ENCODE measurements at places on chromosomes 5 and 9. TPM values are rescaled to one million over a fixed set of nuclear protein-coding genes. Genes with fewer than 3 reads are reported as not detected.

Gene RORB
- total RNA-seq: 2.5 TPM

Gene HRH2
- 4.3 TPM for total RNA-seq

GRCh38 chr5:127705120-127705892, 2.1 kb downstream of the CCDC192 start:
- no peak for DNase-seq

DNA sequence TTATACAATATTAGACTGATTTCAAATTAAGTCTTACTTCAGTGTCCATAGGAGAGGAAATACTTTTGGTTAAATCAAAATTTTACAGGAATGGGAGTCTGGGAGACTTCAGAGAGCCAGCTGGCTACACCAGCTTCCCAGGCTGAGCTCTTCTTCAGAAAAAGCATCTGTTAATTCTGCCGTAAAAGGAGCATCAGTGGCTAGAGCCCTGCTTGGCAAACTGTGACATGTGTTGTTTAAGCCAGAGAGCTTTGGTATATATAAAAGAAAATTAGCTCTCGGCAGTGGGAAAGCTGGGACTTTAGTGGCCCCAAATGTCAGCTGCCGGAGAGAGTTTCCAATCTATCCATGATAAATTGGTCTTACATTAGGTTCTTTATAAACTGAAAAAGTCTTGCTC, 378.8 kb upstream of the TUSC1 start:
- no peak for DNase-seq

DNA sequence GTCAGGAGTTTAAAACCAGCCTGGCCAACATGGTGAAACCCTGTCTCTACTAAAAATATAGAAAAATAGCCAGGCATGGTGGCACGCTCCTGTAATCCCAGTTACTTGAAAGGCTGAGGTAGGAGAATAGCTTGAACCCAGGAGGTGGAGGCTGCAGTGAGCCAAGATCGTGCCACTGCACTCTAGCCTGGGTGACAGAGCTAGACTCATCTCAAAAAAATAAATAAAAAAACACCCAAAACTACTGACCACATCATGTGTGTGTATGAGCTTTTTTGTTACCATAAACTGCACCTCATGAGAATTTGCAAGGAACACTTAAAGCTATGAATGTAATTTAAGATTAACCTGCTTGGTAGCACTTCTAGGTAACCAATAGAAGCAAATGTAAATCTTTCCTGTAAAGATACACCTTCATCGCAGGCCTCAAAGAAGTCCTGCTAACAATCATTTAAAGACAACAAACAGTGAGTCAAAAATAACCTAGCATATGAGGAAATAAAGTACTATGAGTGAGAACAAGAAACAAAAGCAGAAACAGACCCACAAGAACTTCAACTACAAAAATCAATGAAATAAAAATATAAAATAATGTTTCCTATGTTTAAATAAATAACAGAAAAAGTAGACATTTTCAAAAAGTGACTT, 13.0 kb downstream of the SLC38A9 start:
- DNase-seq: no peak
